Muscle of leg (tissue), 16 donors: ENCODE measurements at places on chromosomes 12 and 14. TPM values are rescaled to one million over a fixed set of nuclear protein-coding genes. Genes with fewer than 3 reads are reported as not detected.

BDKRB2 gene
- total RNA-seq: 3.5 TPM

- no peak overlapping the region for H3K4me3 ChIP-seq
- no peak overlapping the region for H3K27ac ChIP-seq
- peaks cover 21% of the 10 kb centered on the region for H3K27me3 ChIP-seq
- peak; percentile 15 for DNase-seq
Measured at GRCh38 chr12:107780298-107780697, 5.8 kb downstream of the ASCL4 start.

HELB gene
- total RNA-seq: 2.8 TPM

GRCh38 chr14:76045773-76046172 is 60.2 kb downstream of the IFT43 start:
- peaks cover 5% of the 10 kb centered on the region for H3K4me1 ChIP-seq
- no peak for DNase-seq
- H3K4me3 ChIP-seq: no peak overlapping the region
- peaks cover 17% of the 10 kb centered on the region for H3K36me3 ChIP-seq
- H3K27ac ChIP-seq: no peak overlapping the region

DNA sequence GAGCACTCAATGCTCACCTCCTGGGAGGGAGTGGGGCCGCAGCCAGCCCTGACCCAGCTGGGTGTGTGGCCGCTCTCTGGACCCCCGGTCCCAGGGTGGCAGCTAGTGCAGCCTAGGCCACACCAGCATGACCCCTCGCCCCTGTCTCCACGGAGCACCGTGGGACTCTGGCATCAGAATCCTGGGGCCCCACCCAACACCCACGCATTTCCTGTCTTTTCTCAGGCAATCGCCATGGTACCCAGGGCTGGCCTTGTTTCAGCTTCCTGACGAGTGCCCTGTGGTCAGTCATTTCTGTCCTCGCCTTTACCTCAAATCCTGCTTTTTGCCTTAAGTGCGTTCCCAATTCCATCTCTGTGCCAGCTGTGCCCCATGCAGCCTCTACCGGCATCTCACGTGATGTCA is 15.9 kb downstream of the PACS2 start:
- no peak overlapping the region for H3K4me3 ChIP-seq
- no peaks in the 10 kb centered on the region for H3K27me3 ChIP-seq
- no peaks in the 10 kb centered on the region for H3K36me3 ChIP-seq
- peak; percentile 3 for DNase-seq

DNA sequence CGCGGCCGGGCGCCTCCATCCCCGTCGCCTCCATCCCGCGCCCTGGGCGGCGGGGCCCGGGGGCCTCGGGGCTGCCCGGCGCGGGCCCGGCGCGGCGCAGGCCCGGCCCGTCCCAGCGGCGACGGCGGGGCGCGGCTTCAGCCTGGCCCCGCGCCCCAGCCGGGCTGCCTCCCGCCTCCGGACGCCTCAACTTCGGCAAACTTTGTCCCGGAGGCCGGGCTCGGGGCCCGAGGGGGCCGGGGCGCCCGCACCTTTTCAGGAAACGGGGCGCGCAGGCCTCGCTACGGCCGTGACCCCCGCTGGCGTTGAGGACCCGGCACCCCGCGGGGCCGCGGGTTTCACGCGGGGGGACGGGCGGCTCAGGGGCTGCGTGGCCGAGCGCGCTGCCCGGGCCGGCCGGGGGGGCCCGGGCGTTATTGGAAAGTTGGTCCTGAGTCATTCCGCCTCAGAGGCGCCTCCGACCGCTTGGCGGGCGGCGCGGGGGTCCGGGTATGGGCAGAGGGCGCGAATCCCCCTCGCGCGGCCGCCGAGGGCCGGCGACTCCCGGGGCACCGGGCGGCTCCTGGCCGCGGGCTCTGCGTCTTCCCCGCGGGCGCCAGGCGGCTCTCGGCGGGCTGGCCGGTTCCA is 575 bp downstream of the TRAF3 start:
- H3K27ac ChIP-seq: peak overlapping the region; percentile 11
- peaks cover 14% of the 10 kb centered on the region for H3K4me1 ChIP-seq
- no peaks in the 10 kb centered on the region for H3K36me3 ChIP-seq
- H3K4me3 ChIP-seq: peak overlapping the region; percentile 43

DNA sequence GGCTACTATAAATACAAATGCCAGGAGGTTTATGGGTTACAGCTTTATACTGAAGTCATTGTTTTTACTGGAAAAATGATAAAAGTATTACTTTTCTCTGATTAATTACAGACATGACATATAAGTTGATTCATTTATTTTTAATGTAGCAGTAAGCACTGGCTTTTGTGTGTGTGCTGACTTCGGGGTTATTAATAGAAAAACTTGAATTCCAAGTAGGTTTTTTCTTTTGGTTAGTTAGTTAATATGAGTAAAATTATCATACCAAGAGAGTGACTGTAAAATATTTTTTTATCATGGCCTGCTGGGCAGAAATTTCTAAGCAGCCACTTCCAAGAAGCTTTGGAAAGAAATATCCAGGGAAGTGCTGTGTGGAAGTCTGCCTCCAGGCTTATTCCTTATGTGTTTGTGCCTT is 56.4 kb downstream of the IFT81 start:
- H3K27me3 ChIP-seq: no peaks in the 10 kb centered on the region
- DNase-seq: no peak
- peaks cover 7% of the 10 kb centered on the region for H3K4me1 ChIP-seq
- peaks cover 14% of the 10 kb centered on the region for H3K36me3 ChIP-seq

ZNF891 gene
- total RNA-seq: 1.9 TPM

DNA sequence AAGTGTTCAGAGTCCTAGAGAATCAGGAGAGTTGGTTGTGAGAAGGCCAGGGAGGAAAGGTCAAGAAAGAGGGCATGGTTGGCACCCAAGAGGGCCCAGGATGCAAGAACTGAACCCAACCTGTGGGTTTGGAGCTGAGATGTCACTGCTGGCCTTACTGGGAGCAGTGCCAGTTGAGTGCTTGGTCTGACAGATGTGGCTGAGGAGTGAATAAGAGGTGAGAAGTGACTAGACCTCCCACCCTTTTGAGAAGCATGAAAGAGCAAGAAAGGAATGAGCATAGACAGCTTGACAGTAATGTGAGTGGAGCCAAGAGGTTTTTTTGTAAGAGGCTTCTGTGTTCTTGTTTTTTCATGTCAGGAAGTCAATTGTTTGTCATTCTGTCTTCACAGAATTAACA is 95.3 kb downstream of the FGD4 start:
- DNase-seq: no peak
- no peaks in the 10 kb centered on the region for H3K27me3 ChIP-seq
- H3K27ac ChIP-seq: no peak overlapping the region

GRCh38 chr14:62697461-62697860 is 347.8 kb downstream of the KCNH5 start:
- no peak overlapping the region for H3K27ac ChIP-seq
- H3K36me3 ChIP-seq: no peaks in the 10 kb centered on the region
- H3K27me3 ChIP-seq: no peaks in the 10 kb centered on the region
- no peak overlapping the region for H3K4me3 ChIP-seq
- DNase-seq: no peak
- H3K4me1 ChIP-seq: no peaks in the 10 kb centered on the region

- no peaks in the 10 kb centered on the region for H3K4me1 ChIP-seq
- H3K4me3 ChIP-seq: no peak overlapping the region
- H3K27me3 ChIP-seq: peaks cover 4% of the 10 kb centered on the region
Measured at GRCh38 chr14:67444395-67444794, 32.4 kb upstream of the PLEK2 start.
